Heart left ventricle (tissue), 16 donors: ENCODE measurements at places on chromosomes 6 and 20. TPM values are rescaled to one million over a fixed set of nuclear protein-coding genes. Genes with fewer than 3 reads are reported as not detected.

Gene DEFB132
- not detected for total RNA-seq

Gene USP49
- total RNA-seq, result 3.4 TPM

Gene CDH26
- total RNA-seq, result 0.93 TPM

Gene PNLDC1
- total RNA-seq, result not detected

Gene ADGRG6
- total RNA-seq, result 4.4 TPM

Gene SAMD10
- 3.1 TPM for total RNA-seq

Gene RUNX2
- total RNA-seq, result 1.4 TPM

Gene FAM8A1
- 24.5 TPM for total RNA-seq

Gene AIF1
- total RNA-seq, result 11.4 TPM

Gene MROH8
- total RNA-seq, result 3.5 TPM

Gene C6orf89
- 86.2 TPM for total RNA-seq

Gene BFSP1
- total RNA-seq, result 0.71 TPM

Gene GABRR2
- total RNA-seq, result 0.20 TPM

Gene FAM162B
- 3.4 TPM for total RNA-seq
